Activated T-cell treated with anti-CD3 and anti-CD28 coated beads for 24 hours (primary cell): ENCODE measurements at places on chromosomes 2 and 18.

DNA sequence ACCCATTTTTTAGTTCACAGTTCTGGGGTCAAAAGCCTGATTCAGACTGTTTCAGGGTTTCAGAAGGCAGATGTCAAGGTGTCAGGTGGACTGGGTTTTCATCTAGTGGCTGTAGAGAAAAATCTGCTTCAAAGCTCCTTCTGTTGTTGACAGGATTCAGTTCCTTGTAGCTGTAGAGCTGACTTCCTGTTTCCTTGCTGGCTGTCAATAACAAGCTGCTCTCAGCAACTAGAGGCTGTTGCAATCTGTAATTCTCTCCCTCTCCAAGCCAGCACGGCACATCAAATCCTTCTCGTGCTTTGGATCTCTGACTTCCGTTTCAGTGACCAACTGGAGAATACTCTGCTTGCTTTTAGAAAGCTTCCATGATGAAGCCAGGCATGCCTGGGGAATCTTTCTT is 179.4 kb downstream of the DOK6 start:
- no peak for DNase-seq

DNA sequence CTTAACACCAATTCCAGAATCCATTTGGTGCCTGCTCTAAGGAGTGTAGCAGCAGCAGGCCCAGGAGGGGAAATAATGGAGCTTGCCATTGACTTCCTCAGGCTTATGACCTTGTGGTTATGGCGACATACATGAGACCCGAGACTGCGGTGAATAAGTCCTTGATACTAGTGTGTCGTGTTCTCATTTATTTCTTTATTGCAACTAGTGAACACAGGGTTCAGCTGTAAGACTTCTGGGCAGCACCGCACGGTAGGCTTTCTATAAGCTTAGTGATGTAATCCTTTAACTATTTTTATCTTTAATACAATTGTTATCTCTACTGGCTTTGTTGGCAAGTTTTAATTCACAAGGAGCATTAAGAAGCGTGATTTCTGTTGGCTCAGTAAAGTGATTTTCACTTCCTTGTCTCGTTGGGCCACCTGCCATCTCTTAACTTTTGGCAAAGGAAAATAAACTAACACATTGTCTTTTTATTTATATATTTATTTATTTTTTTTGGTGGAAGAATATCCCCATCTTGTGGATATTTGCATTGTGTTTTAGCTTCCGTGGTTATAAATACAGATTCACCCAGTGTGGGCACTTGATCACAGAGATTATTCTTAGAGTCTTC is 139.8 kb downstream of the LTBP1 start:
- DNase-seq = no peak

DNA sequence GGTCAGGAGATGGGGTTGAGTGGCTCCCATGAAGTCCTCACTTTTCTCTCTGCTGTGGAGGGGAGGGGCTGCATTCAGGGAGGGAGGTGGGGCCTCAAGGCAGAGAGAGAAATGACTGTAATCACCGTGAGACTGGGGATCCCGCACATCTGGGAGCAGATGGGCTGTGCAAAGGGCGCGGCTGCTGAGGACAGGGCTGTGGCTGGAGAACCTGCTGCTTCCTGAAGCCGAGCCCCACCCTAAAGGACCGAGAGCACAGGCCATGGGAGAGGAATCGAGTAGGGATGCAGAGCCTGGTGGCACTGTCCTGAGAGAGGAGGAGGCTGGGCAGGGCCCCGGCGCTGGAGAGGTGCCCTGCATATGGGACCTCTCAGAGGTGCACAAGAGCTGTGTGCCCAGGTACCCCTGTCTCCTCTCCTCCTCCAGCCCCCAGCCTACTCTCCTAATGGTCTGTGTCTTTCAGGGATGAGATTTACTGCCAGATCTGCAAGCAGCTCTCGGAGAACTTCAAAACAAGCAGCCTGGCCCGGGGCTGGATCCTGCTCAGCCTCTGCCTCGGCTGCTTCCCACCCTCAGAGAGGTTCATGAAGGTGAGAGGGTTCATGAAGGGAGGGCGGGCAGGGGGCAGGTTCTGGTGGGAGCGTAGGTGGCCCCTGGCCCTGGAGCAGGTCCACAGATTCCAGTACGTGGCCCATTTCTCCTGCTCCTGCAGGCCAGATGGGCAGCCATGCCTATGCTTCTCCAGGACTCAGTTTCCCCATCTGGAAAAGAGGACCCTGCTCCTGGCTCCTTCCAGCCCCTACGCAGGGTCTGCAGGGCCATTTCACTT is 25.9 kb upstream of the GPR17 start:
- DNase-seq = no peak

DNA sequence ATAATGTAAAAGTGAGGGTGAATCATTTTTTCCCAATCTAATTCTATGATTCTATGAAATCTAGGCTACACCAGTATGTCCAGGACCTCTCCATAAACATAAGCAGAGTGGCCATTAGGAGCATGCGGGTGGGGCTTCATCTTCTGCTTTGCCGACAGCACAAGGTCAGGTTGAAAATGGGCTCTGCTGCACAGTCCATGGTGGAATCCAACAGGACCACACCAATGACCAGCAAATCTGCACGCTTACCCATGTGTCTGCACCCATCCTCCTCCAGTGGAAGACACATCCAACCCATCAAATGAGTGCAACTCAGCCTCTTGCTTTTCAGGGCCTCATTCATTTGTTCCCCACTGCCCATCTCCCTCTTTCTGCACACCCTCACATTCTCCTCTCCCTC is 43.3 kb upstream of the SKOR2 start:
- no peak for DNase-seq

GRCh38 chr2:238868616-238869292 is 20.9 kb downstream of the TWIST2 start:
- DNase-seq = no peak

GRCh38 chr2:183901931-183902330 is 696.4 kb upstream of the ZNF804A start:
- DNase-seq = no peak

DNA sequence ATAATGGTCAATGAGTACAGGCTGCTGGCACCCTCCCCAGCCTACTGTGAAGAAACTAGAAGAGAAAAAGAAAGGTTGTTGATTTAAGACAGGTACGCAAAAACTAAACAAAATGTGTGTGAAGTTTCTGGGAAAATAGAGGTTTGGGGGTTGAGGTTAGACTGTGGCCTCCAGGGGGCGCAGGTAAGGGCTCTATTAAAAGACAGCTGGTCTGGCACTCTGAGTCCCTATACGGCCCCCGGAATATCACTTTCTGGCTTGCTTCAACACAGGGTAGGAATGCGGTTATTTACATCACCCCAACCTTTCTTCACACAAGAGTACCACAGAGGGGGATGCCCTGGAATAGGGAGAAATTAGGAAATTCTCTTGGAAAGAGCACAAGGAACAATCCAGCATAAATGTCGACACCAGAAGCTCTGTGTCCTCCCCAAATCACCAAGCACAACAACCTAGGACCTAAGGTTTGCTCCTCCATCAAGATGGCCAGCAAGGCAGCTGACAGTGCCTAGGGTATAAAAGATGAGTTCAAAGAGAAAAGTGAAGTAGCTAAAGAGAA is 480.8 kb upstream of the KLHL29 start:
- DNase-seq = no peak

DNA sequence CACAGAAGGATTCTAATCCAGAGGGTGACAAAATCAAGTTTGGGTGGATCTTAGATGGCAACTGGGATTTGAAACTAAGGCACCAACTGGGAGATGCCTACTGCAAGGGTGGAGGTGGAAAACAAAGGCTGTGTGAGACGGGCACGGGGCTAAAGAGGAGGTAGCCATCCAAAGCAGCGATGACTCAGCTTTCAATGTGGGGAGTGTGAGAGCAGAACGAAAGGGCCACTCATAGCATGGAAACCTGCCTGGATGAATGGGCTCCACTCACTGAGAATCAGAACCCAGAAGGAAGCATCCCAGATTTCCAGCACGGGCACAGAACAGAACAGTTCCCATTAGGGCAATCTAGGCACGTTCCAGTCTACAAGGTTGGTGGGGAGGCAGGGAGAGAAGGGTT is 159.5 kb downstream of the COL4A4 start:
- no peak for DNase-seq
